ENCODE measurements at places on chromosomes 6 and 20. TPM values are rescaled to one million over a fixed set of nuclear protein-coding genes. Genes with fewer than 3 reads are reported as not detected.

DNA sequence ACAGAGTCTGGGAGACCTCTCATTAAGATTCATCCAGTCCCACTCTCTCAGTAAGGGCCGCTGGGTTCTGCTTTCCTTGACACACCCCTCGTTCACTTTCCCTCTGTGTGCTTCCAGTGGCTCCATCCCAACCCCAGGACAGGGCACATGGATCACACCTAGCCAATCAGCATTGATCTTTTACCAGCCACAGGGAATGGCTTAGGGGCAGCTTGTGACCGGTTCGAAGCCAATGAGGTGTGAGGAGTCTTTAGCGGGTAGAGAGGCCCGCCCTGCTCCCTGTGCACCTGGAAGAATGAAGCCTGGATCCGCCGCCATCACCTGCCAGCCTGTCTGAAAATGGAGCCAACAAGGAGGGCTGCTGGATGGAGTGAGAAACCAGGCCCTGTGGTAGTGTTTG, 35.2 kb upstream of the OVOL2 start:
- DNase-seq = no peak

GRCh38 chr20:31739550-31739977, 474 bp downstream of the TPX2 start:
- DNase-seq = no peak

- DNase-seq = no peak
These were observed 299.5 kb downstream of the PAX1 start for GRCh38 chr20:22004946-22005345.

- no peak for DNase-seq
These were observed 548 bp downstream of the PERP start for GRCh38 chr6:138106665-138107077.

- DNase-seq = no peak
These were observed 32.5 kb upstream of the DLGAP4 start for GRCh38 chr20:36273414-36274180.

DNA sequence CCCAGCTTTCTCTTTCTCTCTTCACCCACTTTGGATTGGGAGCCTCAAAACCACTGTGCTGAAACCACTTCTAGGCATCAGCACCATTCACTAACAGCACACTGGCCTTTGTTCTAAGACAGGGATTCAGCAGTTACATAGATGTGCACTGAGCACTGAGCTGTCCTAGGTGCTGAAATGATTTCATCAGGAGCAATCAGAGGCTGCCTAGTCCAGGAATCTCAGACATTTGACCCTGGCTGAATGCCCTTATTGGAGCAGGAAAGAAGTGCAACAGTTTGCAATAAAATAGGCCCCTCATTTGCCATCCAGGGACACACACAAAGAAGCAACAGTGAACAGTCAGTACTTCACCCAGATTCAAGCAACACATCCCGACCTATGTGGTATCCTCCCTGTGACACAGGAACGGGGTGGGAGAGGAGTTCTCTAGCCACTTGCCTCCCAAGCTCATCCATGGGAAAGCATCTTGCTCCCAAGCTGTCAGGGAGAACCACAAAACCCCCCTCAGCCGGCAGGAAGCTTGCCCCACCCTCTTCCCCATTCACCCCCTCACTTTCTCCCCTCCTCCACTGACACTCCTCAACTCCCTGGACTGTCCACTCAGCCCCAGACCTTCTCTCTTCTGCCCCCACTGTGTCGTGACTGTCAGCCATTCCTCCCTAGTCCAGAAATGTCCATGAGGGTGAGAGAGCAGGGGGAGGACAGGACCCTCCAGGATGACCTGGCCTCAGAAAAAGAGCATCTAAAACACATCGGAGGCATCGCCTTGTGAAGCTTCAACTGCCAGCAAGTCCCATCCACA, 304.4 kb downstream of the PREX1 start:
- peak; percentile 40 for DNase-seq

- DNase-seq = no peak
These were observed 5.3 kb downstream of the FUCA2 start for GRCh38 chr6:143506199-143506598.

DNA sequence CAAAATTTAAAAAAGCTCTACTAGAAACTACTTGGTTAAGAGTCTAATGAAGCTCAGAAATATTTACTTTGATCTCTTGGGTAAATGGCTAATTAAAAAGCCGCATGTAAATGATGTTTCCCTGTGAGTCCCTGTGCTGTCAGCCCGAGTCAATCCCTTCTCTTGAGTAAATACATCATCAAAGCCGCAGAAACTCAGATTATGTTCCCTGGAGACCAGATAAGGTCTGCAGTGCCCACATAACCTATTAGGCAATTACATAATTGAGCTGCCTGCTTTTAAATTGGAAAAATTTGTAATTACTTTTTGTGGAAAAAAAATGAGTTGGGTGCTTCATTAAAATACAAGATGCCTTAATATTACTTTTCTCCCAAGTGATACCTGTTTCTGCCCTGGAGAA, 83.1 kb downstream of the KIZ start:
- DNase-seq = no peak

GRCh38 chr6:41713650-41714291, 21.6 kb downstream of the TFEB start:
- DNase-seq = no peak

DNA sequence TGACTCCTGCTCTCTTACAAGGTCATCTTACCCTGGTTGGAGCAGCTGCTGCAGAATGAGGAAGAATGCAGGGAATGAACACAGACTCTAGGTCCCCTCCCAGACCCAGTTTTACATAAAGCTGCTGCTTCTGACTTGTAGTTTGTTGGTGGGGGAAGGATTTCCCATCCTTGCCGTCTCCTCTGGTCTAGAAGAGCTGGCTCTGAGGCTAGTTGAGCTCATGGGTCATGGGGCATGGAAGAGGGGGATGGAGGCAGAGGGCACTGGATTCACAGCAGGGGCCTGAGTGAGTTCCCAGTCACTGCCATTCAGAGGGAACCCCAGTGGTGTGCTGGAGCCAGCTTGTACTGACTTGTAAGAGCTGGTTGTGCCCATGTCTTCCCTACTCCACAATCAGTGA, 9.2 kb upstream of the GUCA1A start:
- peak; percentile 62 for DNase-seq

DNA sequence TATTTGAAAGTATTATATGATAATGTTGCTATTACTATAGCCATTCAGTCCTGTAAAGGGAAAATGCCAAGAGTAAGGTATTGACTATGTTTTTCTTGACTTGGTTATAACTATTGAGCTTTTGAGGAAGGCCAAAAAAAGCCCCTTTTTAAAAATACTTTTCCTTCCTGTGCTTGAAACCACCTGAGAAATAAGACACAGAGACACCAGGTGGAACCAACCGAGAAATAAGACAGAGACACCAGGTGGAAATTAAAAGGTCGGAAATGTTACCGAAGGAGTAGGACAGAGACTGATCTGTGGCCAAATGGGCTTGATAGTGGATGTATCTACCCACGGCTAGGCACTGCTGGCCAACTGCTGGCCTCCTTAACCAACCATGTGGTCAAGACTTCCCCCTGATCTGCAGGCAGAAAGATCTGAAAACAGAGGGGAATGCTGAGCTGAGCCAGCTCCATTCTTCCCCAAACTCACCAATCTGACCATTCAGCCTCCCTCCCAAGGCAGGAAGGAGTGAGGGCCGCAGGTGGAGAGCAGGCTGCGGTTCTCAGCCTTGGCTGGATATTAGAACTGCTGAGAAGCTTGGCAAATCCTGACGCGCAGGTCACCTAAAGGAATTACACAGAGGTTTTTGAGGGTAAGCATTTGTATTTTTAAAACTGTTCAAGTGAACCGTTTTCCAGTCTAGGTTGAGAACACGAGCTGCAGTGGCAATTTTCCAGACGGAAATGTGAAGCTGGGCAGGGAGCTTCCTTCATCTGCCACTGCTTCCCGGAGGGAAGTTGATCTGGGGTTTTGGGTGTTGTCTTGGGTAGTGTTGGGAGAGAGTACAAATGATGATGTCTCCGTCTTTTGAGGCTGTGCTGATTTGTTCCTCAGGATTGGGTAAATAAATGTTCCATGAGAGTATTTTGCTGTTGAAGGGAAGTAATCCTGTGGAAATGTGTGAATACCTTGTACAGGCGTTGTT, 121.7 kb upstream of the EXOC2 start:
- no peak for DNase-seq

GRCh38 chr6:94269256-94269655, 849.9 kb upstream of the EPHA7 start:
- DNase-seq = no peak

GRCh38 chr20:42432496-42433334, 757.0 kb downstream of the PTPRT start:
- no peak for DNase-seq

DNA sequence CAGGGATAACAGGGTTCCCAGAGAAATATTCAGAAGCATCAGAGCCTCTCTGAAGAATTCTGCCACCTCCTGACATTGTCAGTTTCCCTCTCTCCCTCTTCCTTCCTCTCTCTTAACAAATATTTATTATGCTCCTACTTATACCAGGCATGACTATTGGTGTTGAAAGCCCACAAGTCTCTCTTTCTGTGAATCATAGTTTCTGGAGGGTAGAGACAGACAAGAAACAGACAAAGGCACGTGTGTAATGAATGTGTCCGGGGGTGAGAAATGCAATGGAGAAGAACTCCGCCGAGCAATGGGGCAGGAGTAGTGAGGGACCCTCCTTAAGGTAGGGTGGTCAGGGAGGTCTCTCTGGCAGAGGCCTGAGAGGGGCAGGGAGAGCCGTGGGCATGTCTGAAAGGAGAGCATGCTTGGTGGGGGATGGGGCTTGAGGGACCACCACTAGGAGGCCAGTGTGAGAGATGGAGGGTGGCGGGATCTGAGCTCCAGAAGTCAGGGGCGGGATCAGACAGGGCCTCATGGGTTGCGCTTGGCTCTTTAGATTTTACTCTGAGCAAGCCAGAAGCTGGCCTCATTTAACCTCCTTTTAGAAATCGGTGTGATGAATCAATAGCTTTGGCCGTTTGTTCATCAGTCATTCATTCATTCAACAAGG, 57.3 kb downstream of the EYA2 start:
- no peak for DNase-seq

GRCh38 chr6:139407718-139408222, 33.3 kb upstream of the CITED2 start:
- DNase-seq = no peak

GRCh38 chr6:140921366-140922226, 1211.1 kb upstream of the GJE1 start:
- DNase-seq = no peak

DNA sequence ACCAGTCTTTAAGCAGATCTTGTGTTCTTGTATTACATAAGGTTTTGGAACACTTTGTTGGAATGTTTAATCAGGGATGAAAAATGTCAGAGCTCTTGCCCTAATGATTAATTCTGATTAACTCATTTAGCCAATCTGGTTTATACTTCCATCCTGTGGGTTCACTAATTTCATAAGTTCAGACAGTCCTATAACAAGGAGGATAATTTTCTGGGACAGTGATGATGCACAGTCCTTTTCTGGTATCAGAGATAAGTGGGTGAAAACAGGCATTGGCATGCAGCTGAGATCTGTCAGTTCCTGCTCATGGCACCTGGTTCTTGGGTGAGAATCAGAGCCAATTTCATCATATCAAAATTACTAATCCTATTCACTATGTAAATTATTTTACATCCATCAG, 125.0 kb upstream of the LAMA2 start:
- no peak for DNase-seq

DNA sequence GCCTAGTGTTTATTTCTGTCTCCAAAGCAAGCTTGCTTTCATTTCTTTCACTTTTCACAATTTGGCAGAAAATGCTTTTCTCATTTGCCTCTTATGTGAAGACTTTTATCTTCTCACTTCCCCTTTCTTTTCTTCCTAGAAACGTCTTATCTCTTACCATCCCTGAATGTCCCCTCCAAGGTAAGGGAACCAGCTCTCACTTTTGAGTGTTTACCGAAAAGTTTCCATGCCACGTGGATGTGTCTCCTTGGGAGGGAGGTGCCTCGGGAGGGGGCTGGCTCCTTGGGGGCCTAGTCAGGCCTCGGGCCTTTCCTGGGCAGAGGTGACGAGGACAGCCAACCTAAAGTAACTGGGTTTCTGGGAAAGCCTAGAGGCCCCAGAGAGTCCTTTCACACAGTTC, 127.4 kb downstream of the CD24 start:
- no peak for DNase-seq

Gene PSORS1C1
- 9.6 TPM for total RNA-seq

Gene BNIP5
- total RNA-seq = not detected

Gene CYB5R4
- total RNA-seq = 4.9 TPM

Gene IRF4
- total RNA-seq = 2.9 TPM

Gene LINC00237
- total RNA-seq = not detected

Gene BPIFB1
- total RNA-seq = not detected

Gene SCRT2
- total RNA-seq = not detected

Gene NR2E1
- total RNA-seq = not detected

Gene L3MBTL1
- 20.9 TPM for total RNA-seq

Gene ELOVL4
- 2.9 TPM for total RNA-seq
